ENCODE measurements at places on chromosomes 1 and 21.

GRCh38 chr21:36792505-36792967, 93.6 kb downstream of the SIM2 start:
- DNase-seq = no peak

DNA sequence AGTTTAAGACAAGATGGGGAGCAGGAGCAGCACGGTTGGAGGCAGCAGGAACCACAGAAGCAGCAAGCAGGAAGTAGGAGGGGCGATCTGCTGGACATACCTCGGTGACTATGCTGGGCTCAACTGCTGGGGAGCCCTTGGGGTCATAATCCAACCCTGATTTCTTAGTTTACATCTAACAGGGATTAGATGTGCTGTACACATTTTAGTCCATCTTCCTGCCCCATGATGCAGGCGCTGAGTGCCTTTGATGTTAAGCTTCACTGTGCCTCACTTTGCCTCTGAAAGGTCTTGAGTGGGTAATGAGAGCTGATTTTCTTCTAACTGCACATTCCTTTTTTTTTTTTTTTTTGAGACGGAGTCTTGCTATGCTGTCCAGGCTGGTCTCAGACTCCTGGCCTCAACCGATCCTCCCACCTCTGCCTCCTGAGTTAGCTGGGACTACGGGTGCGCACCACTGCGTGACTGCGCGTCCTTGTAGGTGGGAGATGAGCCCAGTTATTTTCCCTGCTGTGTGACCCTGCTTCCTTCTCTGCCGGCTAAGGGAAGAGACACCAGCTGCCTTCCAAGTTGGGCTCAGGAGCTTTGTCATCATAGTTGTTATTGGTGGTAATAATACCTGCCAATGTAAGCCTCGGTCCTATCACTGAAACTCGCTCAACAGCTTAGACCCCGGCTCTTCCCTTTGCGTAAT, 1.1 kb upstream of the RCAN3 start:
- DNase-seq = no peak

- DNase-seq = no peak
Observed at GRCh38 chr21:42426876-42427480, 23.3 kb downstream of the UBASH3A start.

DNA sequence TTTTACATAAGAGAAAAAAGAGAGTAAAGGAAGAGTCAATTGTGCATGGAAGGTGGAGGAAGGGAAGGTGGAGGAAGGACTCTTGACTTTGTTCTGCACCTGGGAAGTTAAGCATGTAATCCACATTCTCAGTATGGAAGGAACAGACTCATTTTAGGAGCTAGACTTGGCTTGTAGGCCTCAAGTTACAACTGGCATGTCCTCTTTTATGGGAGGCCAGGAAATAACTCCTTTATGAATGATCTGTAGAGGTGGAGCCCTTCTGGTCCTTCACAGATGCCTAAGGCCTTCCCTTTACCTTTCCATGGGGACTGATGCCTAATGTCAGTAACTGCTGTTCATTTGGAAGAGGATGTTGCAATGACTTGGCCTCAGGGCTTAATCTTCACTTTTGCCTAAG, 29.4 kb upstream of the CCSAP start:
- no peak for DNase-seq

- DNase-seq = peak; percentile 84
Observed at GRCh38 chr1:77473690-77474089, 191.9 kb downstream of the AK5 start.

DNA sequence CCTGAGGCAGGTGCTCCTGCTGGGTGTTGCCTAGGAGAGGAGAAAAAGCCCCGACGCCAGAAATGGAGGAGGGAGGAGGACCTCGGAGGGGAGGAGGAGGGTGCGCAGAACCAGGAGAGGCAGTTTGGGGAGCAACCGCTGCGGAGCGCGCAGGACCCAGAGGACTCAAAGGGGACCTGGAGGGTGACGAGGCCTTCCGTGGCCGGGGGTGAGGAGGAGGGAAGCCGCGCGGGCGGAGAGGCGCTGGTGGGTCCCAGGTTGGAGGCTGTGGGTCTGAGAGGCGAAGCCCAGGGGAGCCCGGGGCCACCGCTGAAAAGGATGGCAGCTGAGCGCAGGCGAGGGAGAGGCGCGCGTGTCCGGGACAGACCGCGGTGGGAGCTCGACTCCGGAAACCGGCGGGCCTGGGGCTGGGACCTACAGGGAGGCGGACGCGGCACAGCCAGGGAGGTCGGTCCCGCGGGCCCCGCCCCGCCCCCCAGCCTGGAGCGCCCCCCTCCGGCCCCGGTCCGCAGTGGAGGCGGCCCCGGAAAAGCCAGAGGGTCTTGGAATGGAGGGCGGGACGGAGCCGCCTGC, 15.1 kb downstream of the RNF223 start:
- no peak for DNase-seq

DNA sequence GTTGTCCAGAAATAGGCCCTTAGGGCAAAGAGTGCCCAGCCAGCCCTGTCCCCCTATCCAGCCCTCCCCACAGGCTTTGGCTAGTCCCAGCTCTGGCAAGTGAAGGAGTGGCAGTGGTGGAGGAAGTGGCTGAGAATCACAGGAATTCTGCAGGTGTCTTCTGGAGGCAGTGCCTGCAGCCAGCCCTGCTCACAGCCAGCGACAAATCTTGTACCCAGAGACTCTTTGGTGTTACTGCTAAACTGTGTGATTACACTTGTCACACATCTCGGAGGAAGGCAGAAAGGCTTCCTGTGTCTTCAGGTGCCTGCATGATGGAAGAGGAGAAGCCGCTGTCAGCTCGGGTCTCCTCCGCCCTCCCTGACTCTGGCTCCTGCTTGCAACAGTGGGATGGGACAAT, 71.6 kb upstream of the GRIK3 start:
- no peak for DNase-seq

GRCh38 chr1:159941591-159942560, 3.5 kb downstream of the IGSF9 start:
- no peak for DNase-seq

DNA sequence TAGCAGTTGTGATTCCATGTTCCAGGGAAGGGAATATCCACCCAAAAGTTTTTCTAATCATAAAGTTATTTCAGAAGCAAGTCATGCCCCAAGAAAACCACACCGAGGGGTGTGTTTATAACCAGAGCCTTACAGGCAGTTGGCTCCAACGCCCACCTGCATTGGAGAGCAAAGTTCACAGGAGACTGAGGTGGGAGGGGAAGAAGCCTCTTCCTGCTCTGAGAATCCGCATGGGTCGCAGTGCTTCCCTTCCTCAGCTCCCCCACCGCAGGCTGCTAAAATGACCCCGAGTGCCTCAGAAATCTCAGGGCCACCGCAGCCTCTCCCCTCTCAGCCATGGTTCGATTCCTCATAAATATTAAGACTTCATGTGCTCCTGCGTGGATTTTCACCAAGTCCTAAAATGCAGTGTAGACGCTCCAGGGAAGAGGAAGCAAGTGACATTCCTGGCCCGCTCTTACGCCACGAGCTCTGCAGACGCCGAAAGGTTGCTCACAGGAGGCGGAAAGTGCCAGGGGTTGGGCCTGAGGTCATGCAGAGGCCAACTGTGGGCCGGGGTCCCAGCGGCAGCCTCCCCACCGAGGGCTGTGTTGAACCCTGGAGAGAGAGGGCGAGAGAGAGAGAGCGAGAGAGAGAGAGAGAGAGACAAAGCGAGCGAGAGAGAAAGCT, 13.4 kb upstream of the SPSB1 start:
- DNase-seq = no peak

- no peak for DNase-seq
Observed at GRCh38 chr1:84721152-84721551, 30.9 kb upstream of the SSX2IP start.

- no peak for DNase-seq
Observed at GRCh38 chr1:89171067-89171438, 4.8 kb downstream of the GBP7 start.

GRCh38 chr1:25795946-25796810, 3.8 kb upstream of the SELENON start:
- DNase-seq = no peak

DNA sequence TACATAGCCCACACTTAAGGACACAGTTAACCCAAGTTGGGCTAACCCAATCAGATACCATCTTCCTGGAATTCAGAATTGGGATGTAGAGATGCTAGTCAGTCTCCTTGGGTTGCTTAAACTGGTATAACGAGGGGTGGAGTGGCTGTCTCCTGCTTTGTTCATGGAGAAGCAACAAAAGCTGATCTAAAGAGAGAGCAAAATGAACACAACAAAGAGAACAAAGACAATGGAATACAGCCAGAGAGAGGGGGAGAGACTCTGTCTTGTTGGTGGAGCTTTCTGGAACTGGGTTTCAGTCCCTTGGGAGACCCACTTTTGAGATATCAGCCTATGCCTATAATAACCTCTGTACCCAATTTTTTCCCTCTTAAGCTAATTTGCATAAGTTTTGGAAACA, 138.1 kb downstream of the ATG4C start:
- no peak for DNase-seq

DNA sequence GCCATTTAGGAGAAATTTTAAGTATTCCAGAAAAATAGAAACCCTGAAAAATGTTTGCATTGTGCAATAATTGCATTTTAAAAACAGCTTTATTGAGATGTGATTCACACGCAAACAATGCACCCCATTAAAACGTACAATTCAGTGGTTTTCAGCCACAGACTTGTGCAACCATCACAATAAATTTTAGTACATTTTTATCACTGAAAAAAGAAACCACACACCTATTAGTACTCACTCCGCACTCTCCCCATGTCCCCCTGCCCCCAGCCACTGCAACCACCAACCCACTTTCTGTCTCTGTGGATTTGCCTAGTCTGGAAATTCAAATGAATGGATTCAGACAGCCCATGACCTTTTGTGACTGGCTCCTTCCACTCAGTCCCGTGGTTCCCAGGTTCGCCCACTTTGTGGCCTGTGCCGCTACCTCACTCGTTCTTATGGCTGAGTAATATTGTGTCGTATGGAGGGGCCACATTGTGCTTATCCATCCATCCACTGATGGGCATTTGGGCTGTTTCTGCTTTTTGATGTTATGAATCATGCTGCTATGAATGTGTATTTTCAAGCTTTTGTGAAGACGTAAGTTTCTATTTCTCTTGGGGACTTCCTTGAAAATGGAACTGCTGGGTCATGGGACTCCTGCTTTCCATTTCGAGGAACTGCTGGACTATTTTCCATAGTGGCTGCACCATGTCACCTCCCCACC, 147.7 kb upstream of the ARHGEF16 start:
- DNase-seq = peak; percentile 49

- no peak for DNase-seq
Observed at GRCh38 chr1:231611111-231611510, 15.5 kb upstream of the DISC1 start.

DNA sequence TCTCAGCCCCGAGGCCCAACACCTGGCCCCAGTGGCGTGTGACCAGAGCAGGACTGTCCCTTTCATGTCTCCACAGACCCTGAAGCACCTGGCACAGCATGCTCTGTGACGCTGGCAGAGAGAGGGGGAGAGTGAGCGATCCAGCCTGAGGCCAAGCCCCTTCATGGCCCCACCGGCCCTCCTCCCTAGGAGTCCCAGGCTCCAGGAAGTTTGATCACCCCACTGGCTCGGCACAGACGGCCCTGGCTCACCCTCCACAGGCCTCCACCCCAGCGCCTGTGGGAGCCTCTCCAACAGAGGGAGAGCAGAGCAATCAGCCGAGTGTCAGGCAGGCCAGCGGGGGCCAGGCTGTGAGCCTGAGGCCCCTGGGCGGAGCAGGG, 11.0 kb downstream of the SH3BGRL3 start:
- DNase-seq = no peak

- no peak for DNase-seq
Observed at GRCh38 chr1:20587661-20588053, 1.2 kb upstream of the CDA start.

GRCh38 chr1:20242890-20243479, 47.7 kb upstream of the VWA5B1 start:
- no peak for DNase-seq
